ENCODE measurements at places on chromosomes 12 and 14.

DNA sequence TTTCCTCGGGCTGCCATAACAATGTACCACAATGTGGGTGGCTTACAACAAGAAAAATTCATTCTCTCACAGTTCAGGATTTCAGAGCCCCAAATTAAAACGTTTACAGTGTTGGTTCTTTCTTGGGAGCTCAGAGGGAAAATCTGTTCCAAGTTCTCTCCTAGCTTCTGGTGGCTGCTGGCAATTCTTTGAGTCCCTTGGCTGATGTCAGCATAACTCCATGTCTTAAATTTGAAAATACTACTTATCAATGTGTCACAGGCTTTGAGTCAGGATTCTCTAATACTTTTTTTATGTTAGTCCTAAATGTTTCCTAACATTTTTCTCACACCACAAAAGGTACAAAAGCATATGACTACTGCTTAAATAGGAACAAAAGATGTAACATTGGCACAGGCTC lies 198.4 kb upstream of the ATXN7L3B start:
- no peak for DNase-seq

DNA sequence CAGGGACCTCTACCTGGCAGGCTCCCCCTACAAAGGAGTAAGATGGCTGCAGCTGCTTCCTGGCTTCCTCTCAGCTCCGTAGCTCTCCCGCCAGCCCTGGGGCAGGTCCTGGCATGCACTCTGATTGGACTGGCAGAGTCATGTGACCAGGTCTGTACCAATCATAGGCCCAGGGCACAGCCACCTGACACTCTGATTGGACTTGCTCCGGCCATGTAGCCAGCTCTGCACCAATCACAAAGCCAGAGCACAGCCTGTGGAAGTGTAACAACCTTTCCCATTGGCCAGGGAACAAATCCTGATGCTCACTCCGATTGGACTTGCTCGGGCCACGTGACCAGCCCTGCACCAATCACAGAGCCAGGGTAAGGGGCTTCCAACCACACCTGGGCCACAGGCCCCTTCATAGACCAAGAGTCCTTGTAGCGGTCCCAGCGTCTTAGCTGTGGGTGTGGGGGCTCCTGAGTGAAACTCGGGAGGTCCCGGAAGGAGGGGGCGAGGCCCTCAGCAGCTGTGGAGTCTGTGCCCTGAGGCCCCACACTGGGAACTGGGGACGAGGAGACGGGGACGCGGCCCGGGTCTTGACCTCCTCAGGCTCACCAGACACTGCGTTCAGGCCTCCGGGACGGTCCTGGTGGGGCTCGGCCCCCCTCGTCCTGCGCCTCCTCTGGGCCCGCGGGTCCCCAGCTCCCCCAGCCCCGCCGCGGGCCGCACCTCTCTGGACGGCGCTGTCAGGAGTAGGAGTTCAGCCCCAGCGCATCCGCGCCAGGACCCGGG lies 210.6 kb downstream of the ADGRD1 start:
- DNase-seq, result no peak

- no peak for DNase-seq
These were observed 28.9 kb downstream of the VDR start for GRCh38 chr12:47875746-47876439.

DNA sequence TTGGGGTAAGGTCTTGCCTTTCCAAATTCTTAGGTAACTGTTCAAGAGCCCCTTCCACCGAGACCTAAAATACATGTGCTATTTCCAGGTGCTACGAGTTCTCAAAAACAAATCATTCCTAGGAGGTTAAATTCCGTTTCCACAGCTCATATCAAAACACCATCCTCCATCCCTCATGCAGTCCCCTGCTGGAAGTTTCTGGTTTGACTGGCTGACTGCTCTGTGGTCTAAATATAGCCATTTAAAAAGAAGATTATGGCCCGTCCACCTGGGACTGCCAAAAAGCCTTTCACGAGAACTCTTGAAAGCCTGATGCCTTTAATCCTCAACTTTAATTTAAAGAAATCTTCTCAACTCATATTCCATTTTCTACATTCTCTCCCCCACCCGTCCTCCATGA lies 201.5 kb upstream of the MYL2 start:
- DNase-seq, result peak; percentile 74

DNA sequence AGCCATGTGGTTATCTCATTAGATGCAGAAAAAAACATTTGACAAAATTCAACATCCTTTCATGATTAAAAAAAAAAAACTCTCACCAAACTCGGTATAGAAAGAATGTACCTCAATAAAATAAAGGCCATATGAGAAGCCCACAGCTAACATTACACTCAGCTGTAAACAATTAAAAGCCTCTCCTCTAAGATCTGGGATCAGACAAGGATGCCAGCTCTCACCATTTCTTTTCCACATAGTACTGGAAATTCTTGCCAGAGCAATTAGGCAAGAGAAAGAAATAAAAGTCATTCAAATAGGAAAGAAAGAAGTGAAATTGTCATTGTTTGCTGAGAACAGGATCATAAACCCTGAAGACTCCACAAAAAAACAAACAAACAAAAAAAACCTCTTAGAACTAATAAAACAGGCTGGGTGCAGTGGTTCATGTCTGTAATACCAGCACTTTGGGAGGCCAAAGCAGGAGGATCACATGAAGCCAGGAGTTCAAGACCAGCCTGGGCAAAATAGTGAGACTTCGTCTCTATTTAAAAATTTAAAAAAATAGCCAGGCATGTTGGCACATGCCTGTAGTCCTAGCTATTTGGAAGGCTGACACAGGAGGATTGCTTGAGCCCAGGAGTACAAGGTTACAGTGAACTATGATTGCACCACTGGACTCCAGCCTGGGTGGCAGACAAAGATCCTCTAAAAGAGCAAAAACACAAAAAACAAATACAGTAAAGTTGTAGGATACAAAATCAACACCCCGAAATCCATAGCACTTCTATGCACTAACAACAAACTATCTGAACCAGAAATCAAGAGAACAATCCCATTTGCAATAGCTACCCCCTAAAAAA lies 114.4 kb downstream of the FOXA1 start:
- DNase-seq, result no peak

DNA sequence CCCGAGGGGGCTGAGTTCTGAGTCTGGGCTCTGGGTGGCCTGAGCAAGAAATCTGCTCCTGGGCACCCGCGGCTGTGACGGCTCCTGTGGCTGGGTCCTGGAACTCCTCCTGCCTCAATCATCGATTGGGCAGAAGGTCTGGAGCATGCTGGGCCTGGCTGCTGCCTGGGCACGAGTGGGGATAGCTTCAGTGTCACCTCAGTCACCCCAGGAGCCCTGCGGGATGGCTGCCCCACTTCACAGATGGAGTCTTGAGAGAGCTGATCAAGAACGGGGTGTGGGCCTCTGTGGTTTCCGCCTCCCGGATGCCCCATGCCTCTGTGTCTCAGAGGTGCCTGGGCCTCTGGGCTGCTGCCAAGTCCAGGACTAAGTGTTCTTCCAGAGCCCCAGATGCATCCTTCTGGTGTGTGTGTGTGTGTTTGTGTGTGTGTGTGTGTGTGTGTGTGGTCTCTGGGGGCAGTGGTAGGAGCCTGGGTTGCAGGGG lies 185.6 kb upstream of the C14orf180 start:
- DNase-seq, result no peak

DNA sequence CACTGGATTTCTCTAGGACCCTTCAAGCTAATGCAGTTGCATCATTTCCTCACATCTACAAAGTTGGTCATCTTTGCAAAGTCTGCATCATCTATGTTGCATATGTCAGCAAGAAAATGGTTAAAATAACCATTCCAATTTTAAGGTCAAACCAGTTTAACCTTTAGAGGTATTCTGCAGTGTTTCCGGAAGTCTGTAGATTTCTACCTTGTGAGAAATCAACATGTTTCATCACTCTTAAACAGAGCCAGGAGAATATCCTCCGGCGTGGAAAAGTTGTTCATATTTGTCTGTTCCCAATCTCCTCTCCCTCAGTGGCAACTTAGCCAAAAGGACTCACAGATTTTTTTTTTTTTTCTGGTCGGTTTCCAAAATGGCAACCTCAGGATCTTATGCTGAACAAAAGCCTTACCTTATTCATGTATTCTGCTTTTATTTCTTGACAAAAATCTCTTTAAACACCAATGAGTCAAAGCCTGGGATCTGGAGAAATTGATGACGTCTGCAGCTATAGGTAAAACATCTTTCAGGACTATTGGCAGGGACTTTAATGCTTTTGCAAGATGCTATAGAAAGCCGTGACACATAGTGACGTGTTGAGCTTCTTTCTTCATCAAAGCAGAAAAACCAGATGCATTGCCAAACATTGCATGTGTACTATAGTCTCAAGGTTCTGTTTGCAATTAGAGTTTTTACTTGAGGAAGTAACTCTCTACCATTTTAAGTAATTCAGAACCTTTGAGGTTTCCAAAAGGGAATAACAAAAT lies 16.0 kb upstream of the CDK17 start:
- DNase-seq, result no peak

DNA sequence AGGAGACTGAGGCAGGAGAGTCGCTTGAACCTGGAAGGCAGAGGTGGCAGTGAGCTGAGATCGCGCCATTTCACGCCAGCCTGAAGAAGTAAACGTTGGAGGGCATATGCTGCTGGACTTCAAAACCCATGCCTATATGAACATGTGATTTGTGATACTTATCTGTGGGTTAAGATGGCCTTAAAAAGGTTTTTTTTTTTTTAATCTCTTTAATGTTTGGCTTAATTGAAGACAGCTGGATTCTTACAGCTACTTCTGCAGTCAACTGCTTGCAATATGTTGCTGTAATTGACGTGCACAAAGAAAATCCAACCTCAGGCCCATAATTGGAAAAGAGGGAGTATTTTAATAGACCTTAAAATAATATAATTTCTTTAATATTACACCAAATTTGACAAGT lies 1.5 kb upstream of the B3GNT4 start:
- DNase-seq, result peak; percentile 33

- no peak for DNase-seq
These were observed 327.7 kb downstream of the LRIG3 start for GRCh38 chr12:58592475-58593207.

- no peak for DNase-seq
These were observed 17.3 kb upstream of the TMPRSS12 start for GRCh38 chr12:50825372-50825838.

DNA sequence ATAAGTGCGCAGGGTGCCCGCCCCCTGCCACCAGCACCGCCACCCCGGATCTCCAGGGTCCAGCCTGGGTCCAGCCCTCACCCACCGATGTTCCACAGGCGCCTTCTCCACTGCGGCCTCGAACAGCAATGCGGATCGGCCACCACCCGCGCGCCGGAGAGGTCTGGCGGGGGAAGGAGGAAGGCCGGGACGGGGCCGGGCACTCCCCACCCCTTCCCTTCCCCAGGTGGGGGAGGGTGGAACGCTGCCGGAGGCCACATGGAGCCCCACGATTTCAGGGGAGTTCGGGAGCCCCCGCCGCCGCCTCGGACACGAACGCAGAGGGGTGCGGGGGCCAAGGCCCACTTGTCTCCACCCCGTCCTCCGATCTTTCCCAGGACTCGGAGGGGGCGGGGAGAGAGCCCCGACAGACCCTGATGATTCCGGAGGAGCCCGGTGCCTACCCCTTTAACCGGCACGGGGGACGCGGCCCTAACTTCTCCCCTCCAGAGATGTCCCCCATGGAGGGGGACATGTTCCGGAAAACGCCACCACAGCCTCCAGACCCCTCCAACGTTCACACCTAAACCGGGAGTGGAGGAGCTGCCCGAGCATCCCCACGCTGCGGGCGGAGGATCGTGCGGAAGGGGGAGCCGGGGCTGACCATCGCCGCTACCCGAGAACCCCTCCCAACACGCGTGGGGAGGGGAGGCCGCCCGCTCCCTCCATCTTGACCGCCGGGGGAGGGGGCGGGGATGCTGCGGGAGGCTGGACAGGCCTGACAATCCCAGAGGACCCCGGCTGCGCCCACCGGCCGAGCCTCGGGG lies 1.1 kb downstream of the ATXN2 start:
- peak; percentile 68 for DNase-seq

DNA sequence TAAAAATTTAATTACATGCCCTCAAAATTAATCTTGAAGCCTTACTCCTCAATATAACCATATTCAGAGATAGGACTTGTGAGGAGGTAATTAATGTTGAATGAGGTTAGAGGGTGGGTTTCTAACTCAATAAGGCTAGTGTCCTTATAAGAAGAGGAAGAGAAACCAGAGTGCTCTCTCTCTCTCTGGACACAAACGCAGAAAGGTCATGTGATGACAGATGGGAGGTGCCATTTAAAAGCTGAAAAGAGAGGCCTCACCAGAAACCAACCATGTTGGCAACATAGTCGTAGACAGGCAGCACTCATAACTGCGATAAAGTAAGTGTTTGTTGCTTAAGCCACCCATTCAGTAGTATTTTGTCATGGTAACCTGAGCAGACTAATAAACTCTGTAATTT lies 378.5 kb upstream of the LMO3 start:
- no peak for DNase-seq

DNA sequence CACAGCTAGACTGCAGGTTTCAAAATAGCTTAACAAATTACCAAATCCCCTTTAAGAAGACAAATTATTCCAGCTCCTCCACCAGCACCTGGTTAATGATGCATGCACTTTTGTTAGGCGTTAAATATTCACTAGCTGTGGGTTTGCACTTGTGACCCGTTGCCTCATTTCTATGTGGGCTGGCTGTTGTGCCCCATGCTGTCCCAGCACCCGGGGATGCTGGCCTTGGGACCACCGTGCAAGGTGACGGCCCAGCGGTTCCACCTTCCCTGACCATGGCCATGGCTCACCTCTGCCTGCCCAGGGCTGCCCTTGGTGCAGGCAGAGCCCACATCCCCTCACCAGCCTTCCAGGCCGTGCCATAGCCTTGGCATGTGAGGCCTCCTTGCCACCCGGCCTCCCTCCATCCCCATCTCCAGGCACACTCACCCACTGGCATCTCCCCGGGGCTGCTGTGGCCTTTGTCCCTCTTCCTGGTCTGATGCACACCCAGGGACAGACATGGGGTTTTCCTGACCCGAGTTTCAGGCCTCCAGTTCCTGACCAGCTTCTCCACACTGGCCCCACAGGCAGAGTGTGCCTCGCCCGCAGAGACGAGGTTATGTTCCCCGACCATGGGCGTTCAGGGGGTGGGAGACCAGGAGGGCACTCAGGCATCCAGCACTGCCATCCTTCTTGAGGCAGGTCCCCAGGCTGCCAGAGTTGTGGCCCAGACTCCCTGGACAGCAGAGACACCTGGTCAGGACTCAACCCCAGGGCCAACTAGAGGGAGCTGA lies 20.3 kb upstream of the C14orf180 start:
- no peak for DNase-seq

DNA sequence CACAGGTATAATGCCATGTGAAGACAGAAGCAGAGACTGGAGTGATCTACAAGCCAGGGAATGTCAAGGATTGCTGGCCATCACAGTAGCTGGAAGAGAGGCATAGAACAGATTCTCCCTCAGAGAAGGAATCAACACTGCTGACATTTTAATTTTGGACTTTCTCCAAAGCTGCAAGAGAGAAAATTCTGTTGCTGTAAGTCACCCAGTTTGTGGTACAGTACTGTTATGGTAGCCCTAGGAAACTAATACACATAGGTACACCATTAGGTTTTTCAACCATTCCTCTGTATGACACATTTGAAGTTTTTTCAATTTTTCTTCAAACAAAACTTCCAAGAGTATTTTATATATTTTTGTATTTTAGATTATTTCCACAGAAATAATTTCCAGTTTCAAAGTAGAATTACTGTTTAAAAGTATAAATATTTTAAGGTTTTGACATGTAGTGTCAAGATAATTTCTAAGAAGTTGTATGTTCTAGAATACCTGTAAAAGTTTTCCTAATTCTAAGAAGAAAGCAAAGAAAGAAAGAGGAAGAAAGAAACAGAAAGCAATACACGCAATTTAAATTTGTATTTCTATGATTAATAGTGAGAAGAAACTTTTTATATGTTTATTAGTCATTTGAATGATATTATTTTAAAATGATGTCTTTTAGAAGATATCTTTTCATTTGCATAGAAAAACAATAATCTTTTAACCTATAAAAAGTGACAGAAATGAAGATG lies 64.9 kb upstream of the CATSPERB start:
- no peak for DNase-seq

All from D341Med (cell line).